ENCODE measurements at places on chromosomes 13 and 19.

DNA sequence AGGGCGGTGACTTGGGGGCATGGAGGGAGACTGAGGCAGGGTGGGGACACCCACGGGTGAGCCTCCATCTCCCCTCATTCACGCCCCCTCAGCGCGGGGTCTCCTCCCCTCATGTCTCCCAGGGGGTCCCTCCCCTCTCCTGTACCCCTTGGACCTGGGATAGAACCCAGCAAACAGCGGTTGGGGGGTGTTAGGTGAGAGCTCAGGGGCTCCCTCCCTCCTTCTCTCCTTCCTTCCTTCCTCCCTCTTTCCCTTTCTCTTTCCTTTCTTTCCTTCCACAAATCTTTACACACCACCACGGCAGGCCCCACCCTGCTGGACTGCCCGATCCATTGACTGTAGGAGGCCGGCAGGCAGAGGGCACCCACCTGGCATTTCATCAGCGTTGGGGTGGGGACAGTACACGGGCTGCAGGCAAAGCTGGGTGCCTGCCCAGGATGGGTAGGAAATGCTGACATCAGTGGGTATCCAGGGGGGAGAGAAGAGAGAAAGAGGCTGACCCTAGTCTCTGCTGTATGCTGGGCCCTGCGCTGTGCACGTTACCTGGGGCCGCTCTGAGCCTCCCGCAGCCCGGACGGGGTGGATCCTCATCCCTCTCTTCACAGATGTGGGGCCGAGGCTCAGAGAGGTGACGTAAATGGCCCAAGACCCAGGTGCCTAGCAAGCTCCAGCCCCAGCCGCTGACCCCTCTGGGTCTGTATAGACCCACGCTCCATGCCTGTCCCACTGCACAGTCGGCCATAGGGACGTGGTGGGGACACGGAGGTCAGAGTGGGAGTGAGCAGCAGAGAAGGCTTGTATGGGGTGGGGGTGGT is 3.5 kb downstream of the SSC5D start:
- no peak for DNase-seq

GRCh38 chr19:33133438-33134031 is 1.6 kb downstream of the WDR88 start:
- DNase-seq: no peak

DNA sequence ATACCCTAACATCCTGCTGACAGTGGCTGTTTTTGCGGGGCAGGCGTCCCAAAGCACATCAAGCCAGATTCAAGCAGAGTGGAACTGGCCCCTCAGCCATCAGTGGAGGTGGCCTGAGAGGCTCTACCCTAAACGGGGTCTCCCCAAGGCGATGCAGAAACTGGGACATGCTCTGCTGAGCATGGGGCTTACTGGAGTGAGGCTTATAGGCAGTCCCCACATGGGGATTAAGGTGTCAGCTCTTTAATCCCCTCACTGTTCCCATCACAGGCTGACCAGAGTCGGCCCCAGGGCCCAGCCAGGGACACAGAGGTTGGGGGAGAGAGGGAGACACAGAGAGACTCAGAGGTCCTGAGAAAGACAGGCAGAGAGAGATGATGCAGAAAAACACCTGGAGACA is 17.0 kb downstream of the CYP2F1 start:
- DNase-seq: no peak

DNA sequence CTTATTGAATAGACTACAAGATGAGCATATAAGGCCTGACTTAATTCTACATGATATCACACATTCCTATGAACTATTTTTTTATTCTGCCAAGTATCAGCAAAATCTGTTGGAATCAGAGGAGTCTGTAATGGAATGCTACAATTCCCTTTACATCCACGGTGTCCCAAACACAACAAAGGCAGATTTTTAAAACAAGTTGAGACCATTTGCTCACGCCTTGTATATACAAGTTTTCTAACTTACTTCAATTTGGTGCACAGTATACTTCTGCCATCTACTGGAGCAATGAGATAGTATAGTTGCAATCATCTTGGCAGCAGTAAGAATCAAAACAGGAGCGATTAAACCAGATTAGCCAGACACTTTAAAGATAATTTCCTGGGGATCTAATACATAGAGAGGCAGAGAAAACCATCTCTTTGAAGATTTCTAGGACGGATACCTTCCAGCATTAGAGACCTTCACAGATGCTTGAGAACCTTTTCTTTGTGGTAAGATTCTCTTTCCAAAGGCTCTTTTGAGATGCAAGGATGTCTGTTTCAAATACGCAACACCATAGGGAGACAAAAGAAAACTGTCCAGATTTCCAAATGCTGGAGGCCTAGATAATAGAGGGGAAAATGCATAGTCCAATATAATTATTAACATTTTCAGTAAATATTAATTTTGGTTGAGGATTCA is 302.0 kb upstream of the MIR17HG start:
- DNase-seq: no peak

DNA sequence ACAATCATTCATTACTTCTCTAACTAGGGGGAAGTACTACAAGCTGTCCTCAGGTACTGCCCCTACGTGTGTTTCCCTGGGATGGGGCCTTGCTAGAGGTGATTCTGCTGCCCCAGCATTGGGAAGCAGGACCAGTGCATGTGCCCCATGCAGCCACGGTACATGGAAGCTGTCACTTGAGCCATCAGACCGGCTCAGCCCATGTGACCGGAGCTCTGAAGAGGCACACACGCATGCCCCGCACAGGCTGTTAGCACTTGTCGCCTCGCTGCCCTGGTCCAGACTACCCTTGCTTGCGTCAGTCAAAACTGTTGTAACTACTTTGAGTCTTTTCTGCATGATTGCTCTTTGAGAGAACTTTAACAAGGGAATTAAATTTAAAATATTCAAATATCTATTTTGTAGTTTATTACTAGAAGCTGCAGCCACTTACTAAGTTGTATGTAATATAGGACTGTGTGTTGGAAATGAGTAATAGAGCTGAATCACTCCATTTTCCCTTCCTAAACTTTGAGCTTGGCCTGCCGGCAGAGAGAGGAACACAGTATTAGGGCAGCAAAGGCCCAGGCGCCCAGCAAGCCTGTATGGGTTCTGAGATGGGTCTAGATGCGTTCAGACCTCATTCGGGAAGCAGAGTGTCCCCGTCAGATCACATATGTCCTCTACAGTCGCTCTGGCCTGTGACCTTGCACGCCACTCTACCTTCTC is 42.2 kb downstream of the DHRS12 start:
- DNase-seq: no peak

DNA sequence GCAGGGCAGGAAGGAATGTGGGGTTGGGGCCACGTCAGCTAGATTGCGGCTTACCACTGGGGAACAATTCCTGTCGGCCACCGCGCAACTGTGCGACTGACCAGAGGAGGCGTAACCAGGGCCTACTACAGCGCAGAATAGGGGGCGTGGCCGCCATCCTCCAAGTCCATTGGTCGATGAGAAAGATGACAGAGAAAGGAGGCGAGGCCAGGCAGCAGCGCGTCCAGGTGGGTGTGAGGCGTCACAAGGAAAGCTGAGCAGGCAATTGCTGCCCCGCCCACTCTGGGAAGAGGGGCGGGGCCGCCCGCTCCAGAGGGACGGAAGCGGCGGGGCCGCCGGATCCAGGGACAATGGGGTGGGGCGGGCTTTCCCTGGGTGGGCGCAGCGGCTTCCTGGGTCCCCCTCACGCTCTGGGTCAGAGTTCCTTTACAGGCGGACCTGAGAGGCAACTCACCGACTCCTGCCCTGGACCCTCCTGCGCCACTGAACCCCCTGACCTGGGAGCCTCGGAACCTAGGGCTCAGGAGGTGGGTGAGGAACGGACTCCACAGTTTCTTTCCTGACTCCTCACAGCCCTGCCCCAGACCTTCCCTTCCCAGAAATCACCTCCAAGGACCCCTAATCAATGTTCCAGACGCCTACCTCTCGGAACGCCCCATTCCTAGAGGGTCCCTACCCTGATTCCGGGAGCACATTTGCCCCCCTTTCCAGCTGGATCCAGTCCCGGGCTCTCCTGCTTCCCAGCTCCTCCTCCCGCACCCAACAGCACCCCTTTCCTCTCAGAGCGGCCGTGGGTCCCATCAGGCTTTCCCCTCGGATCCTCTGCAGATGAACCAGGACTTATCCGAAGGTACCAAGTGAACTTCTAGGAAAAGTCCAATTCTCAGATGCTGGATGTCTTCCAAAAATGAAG is 101.5 kb upstream of the ZNF492 start:
- no peak for DNase-seq

GRCh38 chr19:52823676-52824075 is 2.2 kb upstream of the ZNF28 start:
- no peak for DNase-seq

GRCh38 chr19:291561-292280 is 518 bp upstream of the PLPP2 start:
- no peak for DNase-seq

GRCh38 chr13:101706651-101707050 is 254.2 kb downstream of the ITGBL1 start:
- DNase-seq: no peak

DNA sequence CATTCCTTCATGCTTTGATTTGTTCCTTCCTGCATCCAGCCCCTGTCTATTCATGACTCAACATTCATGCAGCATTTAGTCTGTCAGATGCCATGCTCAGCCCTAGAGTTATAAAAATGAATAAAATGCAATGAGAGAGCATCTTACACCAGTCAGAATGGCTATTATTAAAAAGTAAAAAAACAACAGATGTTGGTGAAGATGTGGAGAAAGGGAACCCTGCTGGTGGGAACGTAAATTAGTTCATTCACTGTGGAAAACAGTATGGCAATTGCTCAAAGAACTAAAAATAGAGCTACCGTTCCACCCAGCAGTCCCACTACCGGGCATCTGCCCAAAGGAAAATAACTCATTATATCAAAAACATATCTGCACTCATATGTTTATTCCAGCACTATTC is 70.0 kb upstream of the GTF3A start:
- DNase-seq: no peak

DNA sequence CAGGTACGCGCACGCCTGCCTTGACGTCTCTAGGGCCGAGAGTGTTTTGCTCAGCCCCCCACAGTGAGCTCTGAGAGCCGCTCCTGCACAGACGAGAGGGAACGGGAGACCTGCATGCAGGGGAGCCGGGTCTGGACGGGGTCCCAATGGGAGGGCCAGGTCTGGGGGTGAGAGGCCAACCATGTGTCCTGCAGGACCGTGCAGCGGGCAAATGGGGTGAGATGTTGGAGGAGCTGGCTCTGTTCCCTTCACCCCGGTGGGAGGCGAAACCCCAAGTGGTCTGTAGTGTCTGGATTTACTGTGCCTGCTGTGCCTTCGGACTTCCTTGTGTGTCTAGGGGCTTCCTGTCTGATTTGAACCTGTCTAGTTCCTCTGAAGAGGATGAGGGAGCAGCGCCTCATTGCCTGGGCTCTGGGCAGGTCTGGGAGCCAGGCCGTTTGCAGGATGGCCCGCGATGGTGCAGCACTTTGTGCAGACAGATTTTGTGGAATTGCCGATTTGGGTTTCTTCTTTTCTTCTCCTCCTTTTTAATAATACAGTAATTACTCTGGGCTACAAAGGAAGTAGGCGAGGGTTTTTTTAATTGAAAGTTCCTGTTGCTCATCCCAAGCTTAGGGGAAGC is 2.1 kb downstream of the CSNK1G2 start:
- DNase-seq: no peak

Data from activated CD4-positive, alpha-beta T cell treated with anti-CD3 and anti-CD28 coated beads, Interleukin-2, amount 50 U/mL, for 24 hours (primary cell).